ENCODE measurements at places on chromosomes 3 and 15. TPM values are rescaled to one million over a fixed set of nuclear protein-coding genes. Genes with fewer than 3 reads are reported as not detected.

DNA sequence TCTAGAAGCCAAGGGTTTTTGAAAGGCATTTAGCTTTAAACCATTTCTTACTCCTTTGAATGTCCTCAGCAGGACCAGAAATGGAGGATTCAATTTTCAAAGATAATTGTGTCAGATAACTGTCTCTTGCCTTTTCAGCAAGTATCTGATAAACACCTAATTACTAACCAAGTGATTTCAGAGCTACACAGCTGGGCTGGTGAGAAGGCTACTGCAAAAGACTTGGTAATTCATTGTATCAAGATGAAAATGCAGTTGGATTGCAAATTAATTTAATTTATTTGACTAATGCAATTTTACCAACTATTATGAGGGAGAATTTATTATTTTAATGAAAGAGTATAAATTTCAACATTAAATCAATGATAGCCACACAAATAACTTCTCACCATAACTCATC is 165.4 kb downstream of the ROBO1 start:
- no peak for DNase-seq

The GOLGA6L24 gene
- total RNA-seq, result not detected

The ROBO1 gene
- 25.3 TPM for total RNA-seq

The PRR23E gene
- not detected for total RNA-seq

- no peak for DNase-seq
These were observed 154.8 kb upstream of the CTNNB1 start for GRCh38 chr3:41044523-41044922.

GRCh38 chr3:177322881-177323280 is 125.6 kb upstream of the TBL1XR1 start:
- DNase-seq, result no peak

DNA sequence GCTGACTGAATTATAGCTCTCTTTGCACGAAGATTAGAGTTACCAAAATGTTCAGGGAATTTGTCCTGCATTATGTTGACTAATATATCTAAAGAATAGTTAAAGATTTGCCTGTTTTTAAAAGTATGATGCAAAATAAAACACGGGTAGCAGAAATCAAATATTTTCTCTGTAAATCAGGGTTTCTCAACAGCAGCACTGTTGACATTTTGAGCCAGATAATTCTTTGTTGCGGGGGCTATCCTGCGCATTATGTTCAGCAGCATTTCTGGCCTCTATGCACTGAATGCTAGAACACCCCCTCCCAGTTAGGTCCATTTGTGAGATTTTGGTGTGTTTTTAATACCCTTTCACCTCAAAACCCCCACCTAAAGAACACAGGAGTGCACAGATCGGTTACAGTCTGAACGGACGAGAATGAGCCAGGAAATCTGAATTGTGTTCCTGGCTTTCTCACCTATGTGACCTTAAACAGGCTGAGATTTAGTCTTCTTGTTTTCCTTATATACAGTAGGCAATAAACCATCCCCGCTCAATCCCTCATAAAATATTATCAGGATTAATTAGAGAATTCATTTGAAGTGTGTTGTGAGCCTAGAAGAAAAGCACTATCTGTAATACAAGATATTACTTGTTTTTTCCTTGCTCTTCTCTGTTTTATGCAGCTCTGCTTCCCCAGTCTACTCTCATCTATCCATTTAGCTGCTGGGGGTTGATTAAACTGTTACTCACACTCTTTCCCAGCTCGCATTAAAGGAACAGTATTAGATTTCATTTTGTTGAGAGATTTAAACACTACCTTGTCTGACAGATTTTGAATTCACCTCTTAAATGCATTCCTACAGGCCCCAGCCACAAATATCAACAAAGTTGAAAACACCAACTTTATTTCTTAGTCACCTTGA is 247.5 kb upstream of the GOLIM4 start:
- DNase-seq, result no peak

DNA sequence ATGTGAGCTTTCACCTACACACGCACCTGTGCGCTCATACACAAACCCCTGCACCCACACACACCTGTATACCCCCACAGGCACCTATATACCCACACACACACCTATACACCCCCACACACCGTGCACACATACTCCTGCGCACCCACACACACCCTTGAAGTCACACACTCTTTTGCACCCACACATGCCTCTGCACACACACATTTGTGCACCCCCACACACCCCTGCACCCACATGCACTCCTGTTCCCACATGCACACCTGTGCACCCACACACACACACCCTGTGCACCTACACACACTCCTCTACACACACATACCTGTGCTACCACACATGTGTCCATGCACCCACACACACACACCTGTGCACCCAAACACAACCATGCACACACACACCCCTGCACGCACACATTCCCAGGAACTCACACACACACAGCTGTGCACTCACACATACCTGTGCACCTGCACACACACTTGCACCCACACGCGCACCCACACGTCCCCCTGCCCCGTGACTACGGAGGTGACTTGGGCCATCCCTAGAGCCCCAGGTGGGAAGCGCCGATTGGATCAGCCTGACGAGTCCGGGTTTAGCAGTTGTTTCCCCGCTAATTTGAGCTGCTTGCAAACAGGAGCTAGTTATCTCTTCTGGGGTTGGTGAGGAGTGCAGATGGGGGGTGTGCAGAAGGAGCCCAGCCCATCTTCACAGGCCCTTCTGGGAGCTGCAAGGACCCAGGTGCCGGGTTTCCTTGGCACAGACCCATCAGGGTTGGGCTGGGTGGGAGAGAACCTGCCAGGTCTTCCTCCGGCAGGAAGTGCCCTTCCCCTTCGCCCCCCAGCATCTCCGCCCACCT is 97.8 kb downstream of the CHSY1 start:
- DNase-seq, result no peak

DNA sequence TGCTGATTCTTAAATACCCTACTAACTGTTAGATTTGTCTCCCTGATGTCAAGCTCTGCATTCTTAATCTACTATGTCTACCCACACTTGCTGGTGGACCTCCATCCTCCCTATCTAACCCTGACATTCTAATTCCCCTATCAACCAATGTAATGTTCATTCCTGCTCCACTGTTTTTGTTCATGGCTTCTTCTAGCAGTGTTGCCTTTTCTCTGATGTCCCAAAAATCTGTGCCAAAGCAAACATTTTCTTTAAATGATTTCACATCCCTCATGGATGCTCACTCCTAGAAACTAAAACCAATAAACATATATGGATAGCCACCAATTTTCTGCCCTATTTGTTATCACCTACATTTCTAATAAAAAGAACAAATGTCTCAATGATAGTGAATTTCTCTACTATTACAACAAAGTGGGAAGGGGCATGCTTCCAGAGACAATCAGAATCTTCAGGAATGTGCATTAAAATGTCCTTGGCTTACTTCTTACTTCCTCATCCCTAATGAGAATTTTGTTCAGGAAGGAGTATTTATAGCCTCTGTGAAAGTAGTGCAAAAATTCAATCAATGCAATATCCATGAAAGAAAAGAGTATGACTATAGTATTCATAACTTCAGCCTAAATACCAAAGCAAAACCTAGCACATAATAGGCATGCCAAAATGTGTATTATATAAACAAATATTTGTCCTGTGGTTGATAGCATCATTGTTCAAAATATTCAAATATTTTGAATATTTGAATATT is 273.3 kb downstream of the ZNF385D start:
- DNase-seq, result peak; percentile 47

DNA sequence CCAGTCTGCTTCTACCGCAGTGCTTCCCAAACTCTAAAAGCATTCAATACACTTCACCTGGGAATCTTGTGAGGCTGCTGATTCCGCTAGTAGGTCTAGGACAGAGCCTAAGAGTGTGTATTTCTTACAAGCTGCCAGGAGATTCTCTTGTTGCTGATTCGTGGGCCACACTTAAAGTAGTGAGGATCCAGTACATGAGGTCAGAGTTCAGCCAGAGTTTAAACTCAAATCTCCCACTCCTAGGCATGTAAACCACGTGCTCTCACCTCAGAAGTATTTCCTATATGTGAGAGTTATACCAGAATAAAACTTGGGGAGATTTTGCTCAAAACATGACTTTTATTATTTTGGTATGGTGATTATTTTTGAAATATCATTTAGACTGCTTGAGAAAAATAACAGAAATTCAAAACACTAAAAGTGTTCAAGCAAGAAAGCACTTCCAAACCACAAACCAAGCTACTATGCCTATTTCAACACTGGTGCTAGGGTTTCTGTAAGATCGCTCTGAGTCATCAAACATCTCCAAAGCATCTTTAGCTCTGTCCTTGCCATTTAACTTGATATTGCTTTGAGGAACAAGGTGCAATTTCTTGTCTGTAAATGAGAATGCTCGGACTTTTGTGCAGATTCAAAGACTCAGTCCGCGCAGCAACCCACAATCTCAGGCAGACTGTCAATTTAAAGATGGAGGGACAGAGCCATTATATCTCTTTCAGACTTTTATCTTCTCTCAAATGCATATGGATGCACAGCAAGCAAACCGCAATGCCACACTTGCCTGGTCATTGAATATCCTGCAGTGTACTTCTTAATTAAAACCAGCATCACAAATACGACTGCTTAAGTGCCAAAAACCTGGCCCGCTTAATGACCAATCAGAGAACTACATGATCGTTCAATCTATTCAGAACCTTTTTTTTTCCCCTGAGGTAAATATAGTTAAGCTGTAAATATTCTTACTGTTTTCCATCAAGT is 59.8 kb downstream of the AGTR1 start:
- peak; percentile 61 for DNase-seq

DNA sequence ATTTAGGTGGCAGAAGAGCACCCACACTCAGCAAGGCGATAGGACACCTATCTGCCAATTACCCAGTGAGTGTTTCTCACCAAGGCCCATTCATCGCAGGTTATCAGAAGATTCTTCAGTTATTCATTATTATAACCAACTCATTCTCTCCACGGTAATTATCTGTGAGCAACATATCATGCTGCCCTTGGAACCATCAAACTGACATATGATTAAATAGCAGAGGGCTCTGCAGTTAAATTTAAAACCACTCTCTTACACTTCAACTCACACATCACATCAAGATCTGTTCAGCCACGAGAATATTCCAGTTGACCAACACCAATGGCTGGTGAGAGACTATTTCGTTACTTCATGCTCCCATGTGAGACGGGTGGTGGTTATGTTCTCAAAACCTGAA is 489.3 kb downstream of the ERC2 start:
- no peak for DNase-seq

The IL17RB gene
- not detected for total RNA-seq

The CHRFAM7A gene
- total RNA-seq, result 0.72 TPM

- DNase-seq, result no peak
These were observed 41.9 kb upstream of the PRR20G start for GRCh38 chr3:127329631-127330285.

GRCh38 chr15:65412556-65412955 is 10.2 kb downstream of the IGDCC4 start:
- DNase-seq, result no peak
